ENCODE measurements at places on chromosomes 1 and 21.

DNA sequence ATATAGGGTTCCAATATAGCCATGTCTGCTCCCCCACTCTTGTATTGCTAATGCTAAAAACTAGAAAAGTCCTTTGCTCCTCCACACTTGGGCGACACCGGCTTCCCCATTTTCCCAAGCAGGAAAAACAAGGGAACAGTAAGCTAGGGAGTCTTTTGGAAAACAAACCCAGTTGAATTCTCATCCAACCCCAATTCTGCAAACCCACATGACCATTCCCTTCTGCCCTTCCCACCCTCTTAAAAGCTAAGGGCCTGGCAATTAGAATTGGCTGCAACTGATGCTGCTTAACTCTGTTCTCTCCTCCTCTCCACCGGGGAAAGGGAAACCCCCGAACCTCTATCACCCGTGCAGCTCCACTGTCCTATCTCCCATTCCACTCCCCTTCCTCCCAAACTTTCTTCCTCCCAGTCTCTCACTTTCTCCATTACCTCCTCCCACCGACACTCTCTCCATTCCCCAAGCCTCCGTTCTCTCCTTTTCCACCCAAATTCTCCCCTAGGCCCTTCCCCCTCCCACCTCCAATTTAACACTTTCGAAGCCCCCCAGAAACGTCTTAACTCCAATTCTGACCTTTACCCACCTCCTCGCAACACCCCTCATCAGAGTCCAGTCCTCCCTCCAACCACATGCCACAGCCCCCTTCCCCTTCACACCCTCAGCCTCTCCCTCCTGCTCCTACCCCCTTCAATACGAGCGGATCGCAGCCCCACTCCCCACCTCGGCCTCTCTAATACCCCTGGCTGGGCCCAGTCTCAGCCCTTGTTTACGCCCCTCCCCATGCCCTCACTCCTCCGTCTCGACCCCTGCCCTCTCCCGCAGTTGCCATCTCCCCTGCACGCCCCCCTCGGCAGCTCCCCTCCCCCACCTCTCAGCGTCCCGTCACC, 701 bp downstream of the DEDD start:
- no peak for DNase-seq

DNA sequence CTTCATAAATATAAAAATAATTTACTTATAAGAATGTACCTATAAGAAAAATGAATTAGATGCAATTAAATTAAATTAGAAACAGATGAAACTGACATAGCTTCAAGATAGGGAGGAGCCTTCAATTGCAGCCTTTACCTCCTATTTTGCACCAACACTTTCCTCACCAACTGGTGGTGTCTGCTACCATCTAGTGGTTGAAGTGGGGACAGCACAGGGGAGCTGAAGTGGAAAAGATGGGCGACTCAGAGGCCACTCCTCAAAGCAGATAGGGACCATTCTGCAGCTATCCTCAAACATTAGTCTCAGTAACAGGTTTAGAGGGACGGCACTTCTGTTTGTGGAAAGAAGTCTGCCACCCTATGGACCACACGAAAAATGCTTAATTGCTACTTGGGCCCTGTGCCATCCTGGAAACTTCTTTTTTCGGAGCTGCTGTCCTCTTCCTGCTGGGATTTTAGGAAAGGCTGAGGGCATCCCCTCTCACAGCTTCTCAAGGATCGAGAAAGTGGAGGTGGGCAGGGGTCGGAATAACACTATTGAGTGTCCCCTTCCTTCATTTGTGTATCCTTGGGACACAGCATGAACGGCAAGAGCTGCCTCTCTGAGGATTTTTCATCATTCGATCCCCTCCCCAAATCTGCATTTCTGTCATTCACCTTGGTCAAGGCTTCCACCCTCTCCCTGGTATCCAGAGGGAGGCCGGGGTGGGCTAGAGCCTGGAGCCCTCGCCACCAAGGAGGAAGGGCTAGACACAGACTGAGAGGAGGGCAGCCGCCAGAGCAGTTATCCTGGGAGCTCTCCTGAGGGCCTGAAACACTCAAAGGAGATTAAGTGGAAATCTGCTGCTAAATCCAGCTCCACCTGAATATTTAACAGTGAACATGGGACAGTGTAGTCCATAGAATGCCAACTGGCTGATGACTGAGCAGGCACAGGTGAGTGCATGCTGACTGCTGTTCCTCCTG, 9.6 kb downstream of the PROK1 start:
- DNase-seq, result peak; percentile 79

- no peak for DNase-seq
Observed at GRCh38 chr1:22613572-22613918, 22.9 kb upstream of the C1QA start.

GRCh38 chr1:218917656-218918055, 256.0 kb upstream of the LYPLAL1 start:
- DNase-seq, result no peak

DNA sequence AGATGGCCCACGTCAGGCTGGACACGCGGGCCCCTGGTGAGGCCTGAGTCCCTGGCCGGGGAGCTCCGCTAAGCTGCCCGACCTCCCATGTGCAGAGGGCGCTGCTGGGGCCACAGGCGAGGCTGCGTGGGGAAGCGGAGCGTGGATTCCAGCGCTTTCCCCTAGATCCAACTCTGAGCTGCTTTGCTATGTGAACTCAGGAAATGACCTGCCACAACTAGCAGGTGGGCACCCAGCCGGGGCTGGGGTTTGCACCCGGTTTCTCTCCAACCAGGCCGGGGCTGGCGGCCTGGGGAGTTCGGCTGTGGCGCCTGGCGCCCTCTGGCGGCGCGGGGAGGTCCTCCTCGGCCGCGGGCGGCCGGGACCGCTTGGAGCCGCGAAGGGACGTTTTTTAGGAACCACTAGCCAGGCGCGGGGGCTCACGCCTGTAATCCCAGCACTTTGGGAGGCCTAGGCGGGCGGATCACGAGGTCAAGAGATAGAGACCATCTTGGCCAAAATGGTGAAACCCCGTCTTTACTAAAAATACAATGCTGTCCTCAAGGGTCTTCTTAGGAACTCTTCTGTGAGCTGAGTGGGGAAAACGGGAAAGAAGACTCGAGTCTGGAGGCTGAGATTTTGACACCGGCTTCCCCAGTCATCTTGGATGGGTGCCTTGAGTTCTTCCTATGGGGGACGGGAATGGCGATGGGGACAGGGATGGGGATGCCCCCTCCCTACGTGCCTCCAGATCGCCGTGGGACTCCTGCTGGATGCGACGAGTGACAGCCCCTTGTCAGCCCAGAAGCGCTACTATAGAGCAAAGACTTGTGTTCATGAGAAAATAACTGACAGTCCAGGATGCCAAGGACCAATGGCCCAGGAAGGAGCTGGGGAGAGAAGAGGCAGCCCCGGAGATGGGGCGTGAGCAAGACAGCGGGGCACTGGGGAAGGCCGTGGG, 12.6 kb downstream of the PYCR2 start:
- DNase-seq, result peak; percentile 55

DNA sequence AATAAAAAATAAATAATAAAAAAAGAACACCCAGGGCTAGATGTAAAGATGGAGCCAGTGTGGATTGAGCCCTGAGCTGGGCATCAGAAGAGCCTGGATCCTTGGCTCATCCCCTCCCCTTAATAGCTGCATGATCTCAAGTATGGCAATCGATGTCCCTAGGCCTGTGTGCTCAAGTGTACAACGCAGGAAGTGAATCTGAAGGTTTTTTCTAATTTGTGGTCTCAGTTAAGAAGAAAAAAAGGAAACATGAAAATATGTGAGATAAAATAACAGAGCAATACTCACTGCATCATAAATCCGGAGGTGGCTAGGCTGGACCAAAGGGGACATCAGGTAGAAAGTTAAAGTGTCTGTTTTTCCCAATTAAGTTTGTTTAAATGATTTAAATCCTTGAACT, 47.3 kb upstream of the SLC44A3 start:
- no peak for DNase-seq

DNA sequence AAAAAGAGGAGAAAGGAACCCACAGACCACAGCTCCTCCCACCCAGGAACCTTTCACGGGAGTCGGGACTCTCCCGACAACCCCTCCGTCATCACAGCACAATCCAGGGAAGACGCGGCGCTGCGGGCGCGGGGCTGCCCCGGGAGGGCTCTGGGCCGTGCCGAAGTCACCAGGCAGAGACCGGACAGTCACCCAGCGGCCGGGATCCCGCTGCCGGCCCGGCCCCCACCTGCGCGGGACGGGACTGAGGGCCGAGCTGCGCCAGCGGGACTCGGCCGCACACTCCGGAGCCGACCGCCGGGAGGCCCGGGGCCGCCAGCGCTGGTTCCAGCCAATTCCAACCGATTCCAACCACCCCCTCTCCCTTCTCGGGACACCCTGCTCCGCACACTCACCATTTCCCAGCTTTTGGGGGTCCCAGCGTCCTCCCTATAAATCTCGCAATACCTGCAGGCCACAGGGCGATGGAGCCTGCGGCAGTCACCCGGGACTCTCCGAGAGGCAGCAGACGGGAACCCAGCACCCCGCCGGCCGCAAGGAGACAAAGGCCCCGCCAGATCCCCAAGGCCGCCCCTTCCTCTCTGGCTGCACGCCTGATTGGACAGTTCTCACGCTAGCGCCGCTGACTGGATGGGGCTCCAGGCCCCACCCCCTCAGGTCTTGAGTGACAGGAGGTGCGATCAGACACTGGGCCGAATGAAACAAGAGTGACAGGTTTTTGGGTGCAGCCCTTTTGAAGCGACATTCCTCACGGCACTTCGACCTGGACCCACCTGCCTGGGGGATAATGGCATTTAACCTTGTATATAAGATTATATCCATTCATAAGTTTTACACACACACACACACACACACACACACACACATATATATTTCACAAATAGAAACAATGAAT, at the start of gene ZNF695:
Gene ZNF695 (minus strand): TSS at position 547 of the 895 bp plus-strand sequence. CDS start 149 bp downstream, at position 398.
- no peak for DNase-seq

DNA sequence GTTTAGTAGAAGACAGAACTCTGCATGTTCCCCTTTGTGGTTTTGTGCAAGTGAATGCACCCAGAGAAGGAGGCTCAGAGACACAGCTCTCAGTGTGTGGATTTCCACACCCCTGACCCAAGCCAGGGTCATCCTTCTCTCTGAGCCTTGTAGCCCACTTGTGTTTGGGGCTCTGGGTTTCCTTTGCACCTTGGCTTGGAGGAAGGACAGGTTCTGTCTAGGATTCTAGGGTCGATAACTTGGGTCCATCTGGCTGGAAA, 27.2 kb downstream of the MYOG start:
- no peak for DNase-seq

- DNase-seq, result no peak
Observed at GRCh38 chr1:197865809-197866208, 36.6 kb upstream of the C1orf53 start.

- no peak for DNase-seq
Observed at GRCh38 chr1:201374364-201374763, 3.1 kb downstream of the TNNT2 start.

GRCh38 chr1:7972285-7972684, 10.8 kb downstream of the PARK7 start:
- no peak for DNase-seq

GRCh38 chr1:205610036-205610435, 21.8 kb downstream of the ELK4 start:
- no peak for DNase-seq

- DNase-seq, result no peak
Observed at GRCh38 chr1:55916481-55916880, 662.9 kb downstream of the PLPP3 start.

- peak; percentile 38 for DNase-seq
Observed at GRCh38 chr1:156104065-156104810, 10.3 kb upstream of the LMNA start.

DNA sequence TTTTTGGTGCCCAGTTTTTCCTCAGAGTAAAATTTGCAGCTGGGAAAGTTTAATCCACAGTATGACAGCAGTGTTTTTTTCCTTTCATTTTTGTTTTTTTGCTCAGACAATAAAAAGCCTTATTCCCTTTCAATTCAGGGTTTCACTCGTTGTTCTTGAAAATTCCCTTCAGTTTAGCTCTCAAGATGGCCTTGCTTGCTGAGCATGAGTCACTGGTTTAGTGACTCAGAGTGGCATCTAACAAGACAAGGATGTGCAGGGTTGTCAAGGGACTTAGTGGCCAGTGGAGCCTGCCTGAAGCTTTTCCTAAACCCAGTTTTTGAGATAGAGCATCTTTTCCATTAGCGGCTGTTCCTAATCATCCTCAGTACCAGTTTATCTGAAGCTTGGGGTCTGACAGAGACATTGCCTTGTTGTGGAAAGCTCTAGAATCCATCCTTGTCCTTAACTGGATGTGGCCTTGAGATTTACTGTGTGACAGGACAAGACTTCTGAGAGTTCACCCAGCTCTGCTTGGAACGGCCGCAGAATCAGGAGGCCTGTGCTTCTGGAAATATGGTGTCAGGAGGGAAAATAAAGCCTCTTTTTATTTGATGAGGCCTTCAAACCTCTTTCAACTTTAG, 48.4 kb upstream of the DNAJC6 start:
- no peak for DNase-seq

- peak; percentile 54 for DNase-seq
Observed at GRCh38 chr1:9728451-9729295, 77.1 kb downstream of the PIK3CD start.

GRCh38 chr1:190599670-190600069, 122.0 kb upstream of the BRINP3 start:
- DNase-seq, result no peak

DNA sequence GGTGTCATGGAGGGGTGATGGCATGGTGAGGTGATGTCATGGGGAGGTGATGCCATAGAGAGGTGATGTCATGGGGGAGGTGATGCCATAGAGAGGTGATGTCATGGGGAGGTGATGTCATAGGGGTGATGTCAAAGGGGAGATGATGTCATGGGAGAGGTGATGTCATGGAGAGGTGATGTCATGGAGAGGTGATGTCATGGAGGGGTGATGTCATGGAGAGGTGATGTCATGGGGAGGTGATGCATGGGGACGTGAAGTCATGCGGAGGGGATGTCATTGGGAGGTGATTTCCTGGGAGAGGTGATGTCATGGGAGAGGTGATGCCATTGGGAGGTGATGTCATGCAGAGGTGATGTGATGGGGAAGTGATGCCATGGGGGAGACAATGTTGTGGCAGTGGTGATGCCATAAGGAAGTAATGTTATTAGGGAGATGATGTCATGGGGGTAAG, 92.1 kb upstream of the C1orf174 start:
- no peak for DNase-seq

GRCh38 chr1:211610779-211611556, 32.0 kb upstream of the SLC30A1 start:
- DNase-seq, result no peak

- DNase-seq, result no peak
Observed at GRCh38 chr1:10726355-10726754, 70.1 kb downstream of the CASZ1 start.

GRCh38 chr21:41362605-41363369, 960 bp downstream of the MX2 start:
- DNase-seq, result no peak

DNA sequence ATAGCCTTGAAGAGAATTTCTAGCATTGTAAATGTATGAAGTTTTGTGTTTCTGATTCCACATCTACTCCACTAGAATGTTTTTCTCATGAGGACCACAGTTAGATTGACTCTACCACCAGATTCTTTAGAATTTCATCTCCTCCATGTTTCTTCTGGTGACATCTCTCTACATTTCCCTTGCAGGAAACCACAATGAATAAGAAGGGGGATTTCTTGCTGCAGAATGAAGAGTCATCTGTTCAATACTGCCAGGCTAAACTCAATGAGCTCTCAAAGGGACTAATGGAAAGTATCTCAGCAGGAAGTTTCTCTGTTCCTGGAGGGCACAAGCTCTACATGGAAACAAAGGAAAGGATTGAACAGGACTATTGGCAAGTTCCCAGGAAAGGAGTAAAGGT, 18.6 kb downstream of the GBP6 start:
- DNase-seq, result no peak
